ENCODE measurements at places on chromosomes 16 and 17. TPM values are rescaled to one million over a fixed set of nuclear protein-coding genes. Genes with fewer than 3 reads are reported as not detected.
A peak's percentile ranks its signal among the peaks of the same experiment; 100 is the strongest.

- no peak overlapping the region for H3K4me3 ChIP-seq
- no peaks in the 10 kb centered on the region for H3K4me1 ChIP-seq
- peak; percentile 26 for DNase-seq
- no peaks in the 10 kb centered on the region for H3K36me3 ChIP-seq
- H3K27me3 ChIP-seq: no peaks in the 10 kb centered on the region
- no peak overlapping the region for H3K27ac ChIP-seq
These were observed 19.7 kb upstream of the RCVRN start for GRCh38 chr17:9924735-9925191.

GRCh38 chr16:15672514-15673167 is 22.6 kb downstream of the NDE1 start:
- peaks cover 57% of the 10 kb centered on the region for H3K4me1 ChIP-seq
- peak overlapping the region; percentile 71 for H3K4me3 ChIP-seq
- H3K27ac ChIP-seq: peak overlapping the region; percentile 97
- H3K27me3 ChIP-seq: no peaks in the 10 kb centered on the region
- H3K36me3 ChIP-seq: peaks cover 75% of the 10 kb centered on the region

DNA sequence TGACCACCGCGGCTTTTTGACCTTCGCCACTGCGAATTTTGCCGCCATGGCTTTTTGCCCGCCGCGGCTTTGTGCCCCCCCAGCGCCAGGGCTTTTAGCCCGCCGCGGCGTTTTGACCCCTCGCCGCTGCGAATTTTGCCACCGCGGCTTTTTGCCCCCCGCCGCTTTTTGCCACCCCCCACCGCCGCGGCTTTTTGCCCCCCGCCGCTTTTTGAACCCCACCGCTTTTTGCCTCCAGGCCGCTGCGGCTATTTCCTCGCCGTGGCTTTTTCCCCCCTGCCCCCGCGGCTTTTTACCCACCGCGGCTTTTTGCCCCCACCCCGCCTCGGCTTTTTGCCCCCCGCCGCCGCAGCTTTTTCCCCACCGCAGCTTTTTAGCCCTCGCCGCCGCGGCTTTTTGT is 134.8 kb upstream of the TP53TG3C start:
- H3K36me3 ChIP-seq: no peaks in the 10 kb centered on the region
- H3K27me3 ChIP-seq: no peaks in the 10 kb centered on the region
- H3K4me1 ChIP-seq: no peaks in the 10 kb centered on the region

The UNC119 gene
- 48.1 TPM for total RNA-seq

The CACNG3 gene
- total RNA-seq: not detected

The KRTAP16-1 gene
- total RNA-seq: not detected

The NTN3 gene
- not detected for total RNA-seq

All from activated CD8-positive, alpha-beta T cell treated with anti-CD3 and anti-CD28 coated beads, Interleukin-2, amount 10 ng/mL, durations not matched to agents 7 days and 5 days (primary cell).